ENCODE measurements at places on chromosomes 16 and 17. TPM values are rescaled to one million over a fixed set of nuclear protein-coding genes. Genes with fewer than 3 reads are reported as not detected.

- H3K4me3 ChIP-seq = no peak overlapping the region
- H3K36me3 ChIP-seq = no peaks in the 10 kb centered on the region
- no peak for DNase-seq
- no peaks in the 10 kb centered on the region for H3K4me1 ChIP-seq
Observed at GRCh38 chr16:83470416-83470815, 337.4 kb upstream of the HSBP1 start.

GRCh38 chr17:62825182-62825581, 17.1 kb upstream of the MARCHF10 start:
- H3K36me3 ChIP-seq = no peaks in the 10 kb centered on the region
- H3K27me3 ChIP-seq = peaks cover 8% of the 10 kb centered on the region
- H3K4me1 ChIP-seq = peaks cover 10% of the 10 kb centered on the region
- H3K27ac ChIP-seq = no peak overlapping the region
- no peak for DNase-seq
- no peak overlapping the region for H3K4me3 ChIP-seq

- peak overlapping the region; percentile 73 for H3K27ac ChIP-seq
- no peaks in the 10 kb centered on the region for H3K4me1 ChIP-seq
- peaks cover 25% of the 10 kb centered on the region for H3K36me3 ChIP-seq
- H3K4me3 ChIP-seq = no peak overlapping the region
- H3K27me3 ChIP-seq = no peaks in the 10 kb centered on the region
Observed at GRCh38 chr16:67632415-67633172, 12.3 kb upstream of the CARMIL2 start.

DNA sequence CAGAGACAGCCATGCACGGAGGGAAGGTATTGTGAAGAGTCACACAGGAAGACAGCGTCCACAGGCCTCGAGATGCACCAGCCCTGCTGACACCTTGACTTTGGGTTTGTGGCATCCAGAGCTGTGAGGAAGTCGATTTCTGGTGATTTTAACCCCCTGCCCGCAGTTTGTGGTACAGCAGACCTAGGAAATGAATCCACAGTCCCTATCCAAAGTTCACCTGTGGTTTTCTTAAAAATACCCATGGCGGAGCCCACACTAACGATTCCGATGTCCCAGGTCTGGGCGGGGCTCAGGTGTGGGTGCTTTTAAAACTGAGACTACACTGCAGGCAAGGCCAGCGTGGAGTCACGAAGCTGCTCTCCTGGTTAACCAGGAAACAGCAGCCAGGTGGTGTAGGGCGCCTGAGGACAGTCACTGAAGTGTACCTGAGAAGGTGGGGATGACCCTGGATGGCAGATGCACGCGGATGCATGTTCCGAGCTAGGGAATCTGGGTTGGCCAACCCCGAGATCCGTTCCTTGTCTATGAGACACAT, 14.4 kb upstream of the MEAK7 start:
- no peak for DNase-seq
- H3K4me3 ChIP-seq = no peak overlapping the region
- H3K27ac ChIP-seq = no peak overlapping the region
- H3K27me3 ChIP-seq = peaks cover 12% of the 10 kb centered on the region
- peaks cover 4% of the 10 kb centered on the region for H3K4me1 ChIP-seq

- DNase-seq = no peak
- H3K27me3 ChIP-seq = no peaks in the 10 kb centered on the region
- H3K27ac ChIP-seq = no peak overlapping the region
- H3K36me3 ChIP-seq = peaks cover 15% of the 10 kb centered on the region
- H3K4me1 ChIP-seq = peaks cover 9% of the 10 kb centered on the region
- H3K4me3 ChIP-seq = no peak overlapping the region
Observed at GRCh38 chr16:53829186-53829747, 125.3 kb downstream of the FTO start.

Gene RAB37
- total RNA-seq = 3.2 TPM

DNA sequence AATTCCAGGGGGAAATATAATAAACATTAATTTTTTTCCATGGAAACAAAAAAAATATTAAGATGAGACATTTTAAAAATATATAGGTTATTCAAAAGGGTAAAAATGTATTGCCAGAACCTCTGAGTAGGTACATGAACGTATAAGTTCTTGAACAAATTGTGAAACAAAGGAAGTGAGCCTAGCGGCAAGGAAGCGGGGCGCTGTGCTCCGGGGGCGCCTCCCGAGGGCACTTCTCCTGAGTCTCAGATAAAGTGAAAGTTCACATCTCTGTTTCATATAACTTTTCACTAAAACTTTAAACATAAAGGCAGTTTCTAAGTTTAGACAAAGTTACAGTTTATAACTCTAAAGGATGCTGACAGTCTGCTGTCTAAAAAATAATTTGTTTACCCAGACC, 52.3 kb downstream of the TNRC6C start:
- H3K36me3 ChIP-seq = no peaks in the 10 kb centered on the region
- no peak overlapping the region for H3K4me3 ChIP-seq
- no peak for DNase-seq
- H3K4me1 ChIP-seq = peaks cover 3% of the 10 kb centered on the region

- H3K4me3 ChIP-seq = no peak overlapping the region
- H3K27me3 ChIP-seq = no peaks in the 10 kb centered on the region
- H3K27ac ChIP-seq = no peak overlapping the region
- H3K36me3 ChIP-seq = peaks cover 4% of the 10 kb centered on the region
Observed at GRCh38 chr16:80656711-80657150, 115.9 kb downstream of the DYNLRB2 start.

Gene RPL38
- total RNA-seq = 811 TPM

Gene TMEM132E
- total RNA-seq = 0.05 TPM

GRCh38 chr17:3005696-3006095, 57.7 kb downstream of the OR1D5 start:
- no peaks in the 10 kb centered on the region for H3K27me3 ChIP-seq
- peaks cover 10% of the 10 kb centered on the region for H3K36me3 ChIP-seq
- no peak for DNase-seq
- no peaks in the 10 kb centered on the region for H3K4me1 ChIP-seq

DNA sequence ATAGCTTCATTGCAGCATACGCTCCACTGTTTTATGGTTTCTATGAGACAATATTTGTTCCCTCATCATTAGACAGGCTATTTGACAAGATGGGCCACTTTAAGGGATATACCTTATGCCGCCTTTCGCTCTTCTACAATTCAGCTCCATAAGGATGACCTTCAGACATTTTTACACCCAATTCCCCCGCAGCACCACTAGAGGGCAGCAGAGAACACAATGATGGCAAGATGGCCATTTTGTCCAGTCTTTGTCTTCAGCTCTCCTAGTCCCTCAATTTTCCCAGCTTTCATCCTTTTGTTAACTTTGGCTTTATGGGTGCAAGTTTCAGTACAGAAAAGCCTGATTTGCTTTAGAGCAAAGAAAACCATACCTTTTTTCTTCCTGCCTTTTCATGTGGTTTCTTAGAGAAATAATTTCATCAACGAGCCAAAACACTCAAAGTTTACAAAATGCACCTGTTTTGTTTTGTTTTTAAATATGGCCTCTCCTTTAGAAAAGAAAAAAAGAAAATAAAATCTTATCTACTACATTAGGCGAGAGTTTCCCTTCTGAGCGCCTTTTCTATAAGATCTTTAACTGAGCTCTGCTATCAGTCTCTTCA, 355.3 kb downstream of the TOX3 start:
- H3K36me3 ChIP-seq = no peaks in the 10 kb centered on the region
- H3K27ac ChIP-seq = peak overlapping the region; percentile 61
- H3K4me3 ChIP-seq = no peak overlapping the region
- H3K4me1 ChIP-seq = peaks cover 9% of the 10 kb centered on the region
- peak; percentile 66 for DNase-seq

- no peak overlapping the region for H3K27ac ChIP-seq
- no peak for DNase-seq
- peaks cover 1% of the 10 kb centered on the region for H3K36me3 ChIP-seq
- H3K27me3 ChIP-seq = peaks cover 30% of the 10 kb centered on the region
- H3K4me3 ChIP-seq = no peak overlapping the region
- no peaks in the 10 kb centered on the region for H3K4me1 ChIP-seq
Observed at GRCh38 chr16:50836121-50836621, 94.3 kb downstream of the CYLD start.

DNA sequence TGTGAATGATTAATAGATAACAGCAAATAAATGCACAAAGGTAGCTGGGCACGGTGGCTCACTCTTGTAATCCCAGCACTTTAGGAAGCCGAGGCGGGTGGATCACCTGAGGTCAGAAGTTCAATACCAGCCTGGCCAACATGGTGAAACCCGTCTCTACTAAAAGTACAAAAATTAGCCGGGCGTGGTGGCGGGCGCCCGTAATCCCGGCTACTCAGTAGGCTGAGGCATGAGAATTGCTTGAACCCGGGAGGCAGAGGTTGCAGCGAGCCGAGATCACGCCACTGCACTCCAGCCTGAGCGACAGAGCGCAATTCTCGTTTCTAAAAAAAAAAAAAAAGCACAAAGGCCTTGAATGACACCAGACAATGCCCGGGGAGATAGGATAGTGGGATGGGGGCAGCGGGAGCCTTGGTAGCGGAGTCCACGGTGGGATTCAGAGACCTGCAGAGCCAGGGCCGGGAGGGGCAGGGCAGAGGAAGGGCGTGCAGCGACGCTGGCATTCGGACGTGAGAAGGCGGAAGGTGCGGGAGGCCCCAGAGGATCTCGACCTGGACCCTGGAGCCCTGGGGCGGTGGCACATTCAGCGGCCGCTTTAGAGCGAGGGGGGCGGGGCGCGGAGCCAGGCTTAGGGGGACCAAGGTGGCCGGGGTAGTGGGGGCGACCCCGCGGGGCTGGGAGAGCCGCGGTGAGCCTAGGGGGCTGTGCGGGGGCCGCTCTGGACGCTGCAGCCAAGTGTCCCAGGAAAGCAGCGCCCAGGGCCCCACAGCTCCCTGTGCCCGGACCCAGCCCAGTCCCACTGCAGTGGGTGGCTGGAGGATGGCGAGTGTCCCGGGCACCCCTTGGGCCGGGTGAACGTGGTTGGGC, 999 bp upstream of the FLYWCH2 start:
- H3K36me3 ChIP-seq = no peaks in the 10 kb centered on the region
- H3K27ac ChIP-seq = peak overlapping the region; percentile 86
- DNase-seq = peak; percentile 28

Gene C17orf50
- not detected for total RNA-seq

Gene HAS3
- 1.1 TPM for total RNA-seq

Gene CRISPLD2
- total RNA-seq = 11.0 TPM

DNA sequence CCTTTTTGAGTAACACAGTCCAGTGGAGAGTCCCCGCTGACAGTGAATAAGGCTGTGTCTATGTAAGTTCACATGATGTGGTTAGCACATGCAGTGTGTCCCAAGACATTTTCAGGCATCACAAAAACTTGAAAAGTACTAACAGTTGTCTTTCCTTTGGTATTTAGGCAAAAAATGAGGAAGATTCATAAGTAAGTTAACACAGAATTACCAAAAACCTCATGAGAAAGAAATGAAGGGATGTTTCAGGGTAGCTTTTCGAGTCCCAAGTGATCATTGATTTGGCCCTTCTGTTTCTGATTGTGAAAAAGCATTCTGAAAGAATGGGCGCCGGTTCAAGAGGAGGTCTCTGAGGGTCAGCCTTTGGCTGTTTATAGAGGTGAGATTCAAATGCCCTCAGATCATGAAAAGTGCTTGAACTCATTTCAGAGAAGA, 529 bp upstream of the ASPA start:
- no peak overlapping the region for H3K4me3 ChIP-seq
- H3K27me3 ChIP-seq = no peaks in the 10 kb centered on the region
- H3K36me3 ChIP-seq = no peaks in the 10 kb centered on the region
- DNase-seq = no peak
- no peak overlapping the region for H3K27ac ChIP-seq

GRCh38 chr16:17512636-17513220, 42.0 kb upstream of the XYLT1 start:
- no peak overlapping the region for H3K4me3 ChIP-seq
- no peak overlapping the region for H3K27ac ChIP-seq
- H3K4me1 ChIP-seq = no peaks in the 10 kb centered on the region
- DNase-seq = no peak
- H3K27me3 ChIP-seq = peaks cover 10% of the 10 kb centered on the region

Gene SKAP1
- total RNA-seq = 1.0 TPM

DNA sequence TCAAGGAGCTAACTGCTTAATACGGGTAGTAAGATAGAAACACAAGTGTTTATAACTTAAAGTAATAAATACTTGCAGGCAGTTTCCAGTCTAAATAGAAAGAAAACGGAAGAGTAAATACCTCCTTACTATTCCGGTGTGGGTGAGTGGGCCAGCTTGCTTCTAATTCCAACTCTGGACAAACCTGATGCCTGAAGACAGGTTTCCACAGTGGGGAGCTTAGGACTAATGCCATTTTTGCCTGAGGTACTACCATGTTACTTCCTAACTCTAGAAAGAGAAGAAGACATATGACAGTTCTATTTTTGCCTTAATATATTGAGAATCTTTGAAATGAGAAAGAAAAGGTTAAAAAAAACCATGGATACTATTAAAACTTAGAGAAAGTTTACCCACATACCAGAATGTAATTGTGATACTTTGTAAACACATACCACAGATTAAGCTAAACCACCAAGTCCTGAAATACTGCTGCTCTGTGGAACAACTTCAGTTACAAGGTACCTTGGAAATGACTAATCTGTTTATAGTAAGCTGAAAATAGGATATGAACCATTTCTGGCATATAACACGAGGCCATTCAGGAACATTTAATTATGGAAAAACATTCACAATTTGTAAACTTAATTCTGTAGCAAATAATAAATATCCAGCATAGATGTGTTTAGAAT, 70.2 kb downstream of the ZZEF1 start:
- no peak for DNase-seq
- H3K27me3 ChIP-seq = no peaks in the 10 kb centered on the region
- H3K4me1 ChIP-seq = no peaks in the 10 kb centered on the region
- no peak overlapping the region for H3K4me3 ChIP-seq
- H3K27ac ChIP-seq = no peak overlapping the region

- H3K27ac ChIP-seq = peak overlapping the region; percentile 94
- no peaks in the 10 kb centered on the region for H3K36me3 ChIP-seq
- DNase-seq = peak; percentile 21
- peaks cover 14% of the 10 kb centered on the region for H3K4me1 ChIP-seq
Observed at GRCh38 chr16:58814348-58814801, 80.3 kb upstream of the GOT2 start.

Gene GPR179
- 0.27 TPM for total RNA-seq

Gene CCL4L2
- not detected for total RNA-seq

DNA sequence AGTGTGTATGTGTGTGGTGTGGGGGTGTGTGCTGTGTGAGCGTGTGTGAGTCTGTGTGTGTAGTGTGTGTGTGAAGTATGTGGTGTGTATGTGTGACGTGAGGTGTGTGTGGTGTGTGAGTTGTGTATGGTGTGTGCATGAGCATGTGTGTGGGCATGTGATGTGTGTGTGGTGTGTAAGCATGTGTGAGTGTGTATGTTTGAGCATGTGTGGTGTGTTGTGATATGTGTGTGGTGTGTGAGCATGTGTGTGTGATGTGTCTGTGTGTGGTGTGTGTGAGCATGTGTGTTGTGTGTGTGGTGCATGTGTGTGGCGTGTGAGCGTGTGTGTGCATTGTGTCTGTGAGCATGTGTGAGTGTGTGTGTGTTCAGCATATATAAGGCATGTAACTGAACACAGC, 20.9 kb downstream of the MAPT start:
- DNase-seq = no peak
- no peaks in the 10 kb centered on the region for H3K4me1 ChIP-seq
- H3K4me3 ChIP-seq = no peak overlapping the region
- peaks cover 33% of the 10 kb centered on the region for H3K27me3 ChIP-seq
- H3K36me3 ChIP-seq = peaks cover 1% of the 10 kb centered on the region

Measured in progenitor cell of endocrine pancreas (in vitro differentiated cells).